ENCODE measurements at places on chromosomes 2 and 18.
A peak's percentile ranks its signal among the peaks of the same experiment; 100 is the strongest.

GRCh38 chr2:165435611-165436010 is 33.9 kb upstream of the CSRNP3 start:
- DNase-seq: no peak

DNA sequence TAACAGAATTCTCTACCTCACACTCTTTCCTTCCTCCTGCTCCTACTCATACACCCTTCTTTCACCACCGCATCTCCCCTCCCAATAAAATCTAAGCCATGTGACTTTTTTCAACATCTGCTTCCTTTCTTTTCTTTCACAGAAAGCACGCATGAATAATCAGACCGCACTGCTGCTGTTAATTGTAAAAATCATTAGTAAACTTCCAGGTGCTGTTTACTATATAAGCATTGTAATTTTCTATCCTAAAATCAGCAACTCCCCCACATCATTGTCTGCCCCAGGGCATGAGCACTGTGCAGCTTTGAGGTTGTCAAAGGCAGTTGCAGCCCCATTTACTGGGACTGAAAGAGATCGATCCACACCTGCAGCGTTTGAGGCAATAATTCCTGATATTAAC is 782.6 kb upstream of the ID2 start:
- no peak for DNase-seq

- DNase-seq: peak; percentile 36
Measured at GRCh38 chr2:205706769-205707381, 24.6 kb downstream of the NRP2 start.

DNA sequence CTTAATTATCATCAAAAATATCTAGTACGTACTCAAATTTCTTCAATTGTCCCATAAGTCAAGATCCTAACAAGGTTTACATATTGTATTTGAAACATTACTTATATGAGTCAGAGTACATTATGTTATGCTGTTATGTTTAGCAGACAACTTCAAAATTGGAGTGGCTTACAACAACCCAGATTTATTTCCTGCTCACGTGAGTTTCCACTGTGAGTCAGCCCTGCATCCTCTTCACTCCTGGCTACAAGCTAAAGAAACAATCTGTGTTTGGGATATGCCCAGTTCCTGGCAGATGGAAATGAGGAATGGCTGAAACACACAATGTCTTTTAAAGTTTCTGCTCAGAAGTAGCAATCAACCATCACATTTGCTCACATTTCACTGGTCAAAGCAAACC is 31.5 kb upstream of the TANC1 start:
- DNase-seq: no peak

DNA sequence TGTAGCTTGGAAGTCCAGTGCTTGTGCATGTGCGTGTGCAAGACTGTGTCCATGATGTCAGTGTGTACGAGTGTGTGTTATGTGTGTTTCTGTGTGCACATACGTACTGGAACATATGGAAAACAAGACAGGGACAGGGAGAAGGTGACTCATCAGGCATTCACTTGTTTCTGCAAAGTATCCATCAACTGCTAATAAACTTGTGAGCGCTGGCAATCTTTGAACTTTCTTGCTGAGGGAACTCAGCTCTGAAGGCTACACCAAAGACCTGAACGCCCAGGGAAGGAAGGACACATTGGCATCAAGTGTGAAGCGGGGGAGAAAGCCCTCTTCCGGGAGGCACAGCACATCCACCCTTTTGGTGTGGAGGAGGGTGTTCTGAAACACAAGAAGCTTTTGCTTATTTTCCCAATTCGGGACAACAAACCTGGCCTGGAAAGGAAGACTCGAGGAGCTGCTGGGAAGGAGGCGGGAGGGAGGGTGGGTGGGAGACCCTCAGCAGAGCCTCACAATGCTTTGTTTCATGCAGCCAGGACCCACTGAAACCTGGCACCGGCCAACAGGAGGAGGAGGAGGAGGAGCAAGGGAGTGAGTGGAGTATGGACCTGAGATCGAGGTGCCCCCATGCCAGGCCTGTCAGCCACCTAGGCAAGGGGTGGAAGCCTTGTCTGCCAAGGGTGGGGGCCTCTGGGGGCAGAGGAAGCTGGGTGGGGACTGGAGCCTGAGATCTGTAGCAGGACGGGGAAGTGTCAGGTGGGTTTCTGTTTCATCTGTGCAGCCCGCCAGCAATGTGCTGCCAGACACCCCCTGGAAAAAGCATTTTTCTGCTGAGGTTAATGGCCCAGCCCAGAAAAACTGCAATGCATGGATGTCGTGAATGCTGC is 26.8 kb downstream of the SMAD7 start:
- DNase-seq: no peak

GRCh38 chr2:213149294-213149875 is 2.0 kb downstream of the IKZF2 start:
- no peak for DNase-seq

DNA sequence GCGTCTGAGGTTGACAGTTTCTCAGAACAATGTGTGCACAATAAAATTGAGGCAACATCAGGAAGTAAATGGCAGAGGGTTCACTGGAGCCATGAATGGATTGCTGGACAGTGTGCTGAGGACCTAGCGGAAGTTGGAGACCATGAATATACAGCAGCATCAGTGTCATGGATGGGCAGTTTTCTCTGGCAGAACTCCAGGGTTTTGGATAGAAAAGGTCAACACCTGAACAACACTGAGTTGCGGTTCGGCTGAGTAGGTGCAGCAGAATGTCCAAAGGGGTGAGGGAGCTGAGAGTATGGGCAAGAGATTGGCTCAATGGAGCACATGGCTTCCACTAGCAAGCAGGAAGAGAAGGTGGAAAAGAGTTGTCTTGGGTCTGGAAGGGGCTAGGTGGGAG is 73.7 kb downstream of the DNER start:
- no peak for DNase-seq

DNA sequence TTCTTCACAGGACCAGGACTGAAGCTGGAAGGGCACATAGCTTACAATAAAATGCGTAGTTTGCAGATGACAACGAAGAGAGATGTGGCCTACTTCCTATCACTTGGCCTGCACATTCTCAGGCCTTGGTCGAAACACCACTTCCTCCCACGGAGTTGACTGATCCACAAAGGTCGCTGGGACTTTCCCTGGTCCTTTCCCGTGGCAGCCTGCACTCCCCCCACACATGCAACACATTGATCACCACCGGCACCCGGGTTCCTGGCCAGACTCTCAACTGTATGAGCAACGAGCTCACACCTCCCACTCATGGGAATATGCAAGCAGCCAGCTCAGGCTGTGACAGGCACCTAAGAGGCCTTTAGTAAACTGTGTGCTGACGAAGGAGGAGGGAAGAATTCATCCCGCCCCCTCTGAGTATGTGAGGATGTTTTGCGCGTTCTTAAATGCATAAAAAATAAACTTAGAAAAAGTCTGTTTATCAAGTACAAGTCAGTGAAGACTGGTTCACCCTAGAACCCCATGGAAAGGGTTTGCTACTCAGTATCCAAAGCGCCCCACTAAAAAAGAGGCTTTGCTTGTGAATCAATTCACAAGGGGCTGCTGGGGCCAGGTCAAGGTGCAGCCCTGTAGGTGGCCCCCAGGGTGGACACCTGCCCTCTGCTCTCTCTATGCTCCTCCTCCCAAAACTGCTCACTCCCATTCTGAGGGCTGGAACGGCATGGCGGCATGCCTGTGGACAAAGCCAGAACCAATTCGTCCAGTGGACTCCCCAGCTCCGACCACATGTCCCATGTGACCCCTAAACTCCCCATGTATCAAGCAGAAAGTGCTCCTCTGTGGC is 154.3 kb downstream of the EIPR1 start:
- DNase-seq: no peak

DNA sequence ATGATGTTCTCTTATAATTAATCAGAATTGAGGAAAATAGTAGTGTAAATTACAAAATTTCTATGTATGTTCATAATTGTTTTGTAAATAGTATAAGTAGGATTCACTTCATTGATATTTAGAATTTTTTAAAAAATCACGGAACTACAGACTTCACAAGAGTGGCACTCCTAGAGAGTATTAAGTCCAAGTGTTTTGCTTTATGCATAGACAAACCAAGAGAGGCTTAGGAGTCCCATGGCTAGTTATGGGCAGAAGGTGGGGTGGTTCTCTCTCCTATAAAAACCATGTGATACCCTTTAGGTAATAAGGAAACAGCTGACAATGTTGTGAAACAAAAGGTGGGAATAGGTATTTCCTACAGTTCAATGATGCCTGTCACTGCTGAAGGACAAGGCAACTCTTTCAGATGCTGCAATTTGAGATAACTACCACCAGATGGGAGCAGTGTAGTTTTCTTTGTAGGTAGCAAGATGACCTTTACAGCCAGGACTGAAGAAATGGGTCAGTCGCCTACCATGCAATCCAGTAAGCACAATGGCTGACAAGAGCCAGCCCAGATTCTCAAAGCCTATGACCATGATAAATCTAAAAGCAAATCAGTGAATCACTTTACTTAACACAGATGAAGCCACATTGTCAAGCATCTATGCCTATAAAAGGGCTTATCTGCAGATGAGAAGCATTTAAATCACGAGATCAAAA is 83.9 kb downstream of the AAK1 start:
- peak; percentile 25 for DNase-seq

- DNase-seq: no peak
Measured at GRCh38 chr2:74895001-74895400, 61.1 kb downstream of the HK2 start.

DNA sequence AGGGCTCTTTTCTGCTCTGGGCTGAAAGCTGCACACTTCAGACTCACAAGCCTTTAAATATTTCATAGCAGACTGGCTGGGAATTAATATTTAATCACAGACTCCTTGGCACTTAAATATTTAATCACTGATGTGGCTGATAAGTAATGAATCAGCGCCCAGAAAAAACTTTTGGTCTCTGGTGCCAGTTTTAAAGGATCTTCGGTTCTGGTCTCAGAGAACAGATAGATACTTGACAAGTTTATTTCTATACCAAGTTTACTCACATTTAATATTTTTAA is 201.2 kb downstream of the MYCN start:
- DNase-seq: no peak

- DNase-seq: no peak
Measured at GRCh38 chr2:127985735-127986134, 42.1 kb downstream of the SAP130 start.
